ENCODE measurements at places on chromosomes 13 and 19. TPM values are rescaled to one million over a fixed set of nuclear protein-coding genes. Genes with fewer than 3 reads are reported as not detected.

GRCh38 chr19:46210669-46211068 lies 18.9 kb upstream of the IGFL1 start:
- no peak for DNase-seq

ETHE1 gene
- 78.2 TPM for total RNA-seq

FUT2 gene
- not detected for total RNA-seq

ETV2 gene
- total RNA-seq: 1.6 TPM

Data from fibroblast of the aortic adventitia (primary cell).